Stimulated activated CD4-positive, alpha-beta T cell treated with anti-CD3 and anti-CD28 coated beads, Interleukin-2, amount 100 ng/mL, for 24 hours (primary cell): ENCODE measurements at places on chromosomes 5 and 9.

DNA sequence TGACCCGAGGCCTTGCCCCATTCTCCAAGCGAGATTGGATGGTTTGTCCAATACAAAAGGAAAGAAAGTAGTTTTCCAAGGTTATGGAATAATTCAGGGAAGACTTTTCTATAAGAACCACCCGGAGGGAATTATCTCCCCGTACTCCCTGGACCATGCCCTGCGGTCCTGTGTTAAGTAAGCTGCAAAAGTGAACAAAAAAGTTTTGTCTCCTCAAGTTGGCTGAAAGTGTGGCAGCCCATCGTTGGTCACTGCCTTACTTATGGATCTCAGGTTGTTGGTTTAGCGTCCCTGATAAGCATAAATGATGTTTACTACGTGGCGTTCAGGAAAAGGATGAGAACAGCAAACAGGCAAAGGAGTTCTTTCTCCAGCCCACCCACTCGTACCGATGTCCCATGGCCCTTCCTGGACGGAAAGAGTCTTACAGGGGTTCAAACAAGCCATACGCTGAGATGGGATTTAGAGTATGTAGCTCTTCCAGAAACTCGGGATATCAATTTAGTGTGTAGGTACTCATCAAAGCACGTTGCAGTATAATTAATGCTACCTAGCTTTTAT, 413 bp upstream of the AUH start:
- DNase-seq = no peak

GRCh38 chr5:168683247-168683926, 104.2 kb upstream of the PANK3 start:
- peak; percentile 53 for DNase-seq

GRCh38 chr9:93156475-93157008, 22.5 kb upstream of the NINJ1 start:
- peak; percentile 46 for DNase-seq

DNA sequence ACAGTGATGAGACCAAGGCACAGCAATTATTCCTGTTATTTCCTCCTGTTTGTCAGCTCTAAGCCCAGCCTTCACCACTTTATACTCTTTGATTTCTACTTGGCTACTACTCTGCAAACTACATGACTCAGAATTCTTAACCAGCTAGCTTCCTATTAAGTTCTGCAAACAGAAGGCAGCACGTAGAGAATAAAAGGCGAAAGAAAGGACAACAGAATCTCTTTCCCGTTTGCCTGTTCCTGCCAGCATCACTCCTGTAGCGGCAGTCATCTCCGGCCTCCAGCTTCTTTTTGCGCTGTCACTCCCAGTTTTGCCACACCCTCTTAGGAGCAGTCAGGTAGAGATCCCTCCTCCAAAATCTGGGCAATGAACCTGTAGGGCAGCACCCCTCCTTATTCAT, 29.9 kb downstream of the DPYSL3 start:
- DNase-seq = no peak

GRCh38 chr5:86623785-86624483, 6.2 kb downstream of the COX7C start:
- no peak for DNase-seq

- no peak for DNase-seq
These were observed 301.4 kb upstream of the DAP start for GRCh38 chr5:11062397-11062796.

DNA sequence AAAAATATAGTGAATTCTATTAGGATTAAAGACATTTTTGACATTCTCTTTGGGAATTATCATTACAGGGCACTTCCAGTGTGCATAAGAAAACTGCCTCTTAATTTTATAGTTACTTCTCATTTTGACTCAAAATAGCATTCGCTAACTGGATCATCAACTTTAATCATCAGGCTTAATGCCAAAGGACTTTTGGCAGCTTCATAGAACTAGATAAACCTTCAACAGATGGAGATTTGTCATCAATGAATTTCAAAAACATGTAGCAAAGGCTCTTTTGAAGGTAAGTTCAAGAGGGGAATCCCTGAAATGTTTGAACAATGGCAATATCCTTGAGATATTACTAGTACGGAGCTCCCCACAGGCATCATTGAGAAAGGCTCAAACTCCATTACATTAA, 447.2 kb downstream of the PDE4D start:
- DNase-seq = no peak

DNA sequence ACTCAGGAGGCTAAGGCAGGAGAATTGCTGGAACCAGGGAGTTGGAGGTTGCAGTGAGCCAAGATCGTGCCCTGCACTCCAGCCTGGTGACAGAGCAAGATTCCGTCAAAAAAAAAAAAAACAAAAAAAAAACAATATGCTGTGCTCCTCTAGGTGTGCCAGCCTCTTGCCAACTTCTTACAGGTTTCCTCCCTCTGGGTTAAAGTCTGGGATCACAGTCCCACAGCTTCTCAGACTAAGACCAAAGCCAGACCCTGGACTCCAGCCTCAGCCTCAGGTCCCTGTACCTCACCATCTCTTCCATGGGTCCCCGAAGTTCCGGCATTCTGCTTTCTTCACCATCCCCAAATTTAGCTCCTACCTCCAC, 180.8 kb upstream of the MVB12B start:
- DNase-seq = no peak

- DNase-seq = no peak
These were observed 94.2 kb upstream of the VCAN start for GRCh38 chr5:83377131-83377865.

GRCh38 chr5:122369253-122369815, 57.3 kb downstream of the SNCAIP start:
- no peak for DNase-seq

GRCh38 chr5:149367249-149367971, 9.6 kb downstream of the PCYOX1L start:
- DNase-seq = peak; percentile 66

GRCh38 chr9:98750364-98751060, 41.8 kb upstream of the GABBR2 start:
- no peak for DNase-seq

GRCh38 chr9:110048403-110048975, 159.5 kb downstream of the C9orf152 start:
- peak; percentile 81 for DNase-seq

DNA sequence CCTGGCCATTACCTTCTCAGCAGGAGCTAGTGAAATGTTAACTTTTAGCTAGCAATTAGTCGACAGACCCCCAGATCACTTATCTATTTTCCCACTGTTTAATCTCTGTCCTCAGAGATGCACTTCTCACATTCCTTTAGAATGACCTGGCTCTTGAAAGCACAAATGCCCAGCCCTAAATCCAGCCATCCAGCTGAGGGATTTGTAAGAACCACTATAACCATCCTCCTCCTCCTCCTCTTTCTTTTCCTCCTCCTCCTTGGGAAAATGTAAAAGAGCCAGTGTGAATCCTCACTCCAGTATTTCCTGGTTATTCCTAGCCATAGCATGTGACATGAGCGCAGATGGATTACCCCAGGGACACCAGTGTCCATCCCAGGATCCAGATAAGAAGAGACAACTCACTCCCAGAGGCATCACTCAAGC, 124.3 kb downstream of the ENC1 start:
- no peak for DNase-seq

- no peak for DNase-seq
These were observed 49.1 kb upstream of the GADD45G start for GRCh38 chr9:89555451-89556375.
